ENCODE measurements at places on chromosomes 3 and 15.

- DNase-seq = no peak
Observed at GRCh38 chr3:153952091-153952490, 169.1 kb upstream of the ARHGEF26 start.

DNA sequence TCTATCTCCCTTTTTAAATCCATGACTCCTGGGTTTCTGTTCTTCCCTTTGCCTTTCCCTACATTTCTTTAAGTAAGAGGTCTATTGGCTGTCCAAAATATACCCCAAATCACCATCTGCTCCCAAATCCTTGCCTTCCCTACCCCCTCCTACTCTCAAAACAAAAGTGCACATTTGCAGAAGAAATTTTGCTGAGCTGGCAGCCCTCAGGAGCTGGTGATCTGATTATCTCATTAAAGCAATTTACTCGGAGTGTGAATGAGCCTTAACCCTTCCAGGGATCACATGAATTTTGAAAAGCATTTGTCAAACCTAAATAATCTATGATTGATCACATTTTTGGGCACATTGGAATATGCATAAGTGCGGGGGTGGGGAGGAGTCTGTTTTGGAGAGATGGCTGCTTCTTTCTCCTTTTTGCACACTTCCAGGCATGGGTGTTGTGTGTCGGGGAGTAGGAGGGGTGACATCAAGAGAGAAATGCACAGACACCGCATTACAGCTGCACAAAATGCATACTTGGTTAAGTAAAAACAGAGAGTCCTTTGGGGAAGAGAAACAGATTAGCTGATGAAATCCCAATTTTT is 892.6 kb downstream of the TUSC7 start:
- DNase-seq = no peak

DNA sequence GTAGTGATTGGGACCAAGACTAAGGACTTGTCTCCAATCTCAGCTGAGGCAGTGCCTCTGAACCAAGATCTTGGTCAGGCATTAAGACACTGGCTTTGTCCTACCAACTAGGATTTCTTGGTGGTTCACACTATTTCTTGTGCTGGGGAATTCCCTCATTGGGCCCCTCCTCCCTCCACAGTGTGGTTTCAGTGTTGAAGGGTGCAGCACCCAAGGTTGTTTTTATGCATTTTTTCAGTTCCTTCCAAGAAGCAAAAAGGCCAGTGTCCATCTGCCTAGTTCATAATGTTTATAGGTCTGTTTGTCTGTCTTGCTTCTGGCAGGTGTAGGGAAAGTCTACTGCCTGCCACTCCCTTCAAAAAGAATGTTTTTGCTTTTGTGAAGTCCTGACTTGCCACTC is 10.6 kb upstream of the ITPKA start:
- no peak for DNase-seq

GRCh38 chr3:82084824-82085223 is 323.4 kb upstream of the GBE1 start:
- no peak for DNase-seq

DNA sequence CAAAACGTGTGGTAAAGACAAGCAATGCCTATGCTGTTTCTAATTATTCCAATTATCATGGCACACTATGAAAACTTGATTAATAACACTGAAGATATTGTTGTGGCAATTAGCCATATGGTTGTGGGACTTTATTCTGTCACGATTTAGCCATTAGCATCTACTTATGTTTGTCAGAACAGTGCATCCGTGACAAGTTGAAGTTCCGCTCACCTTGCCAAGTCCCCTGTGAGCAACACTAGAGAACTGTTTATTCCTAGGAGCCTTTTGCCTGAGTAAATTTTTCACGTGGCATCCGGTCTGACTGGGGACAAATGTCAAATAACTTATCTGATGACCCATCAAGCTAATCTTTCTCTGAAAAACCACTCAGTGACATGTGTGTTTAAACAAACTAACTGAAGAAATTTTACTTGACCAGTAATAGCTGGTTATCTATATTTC is 403.3 kb downstream of the TBC1D5 start:
- DNase-seq = no peak

- DNase-seq = no peak
Observed at GRCh38 chr3:188207941-188208515, 54.1 kb downstream of the LPP start.

DNA sequence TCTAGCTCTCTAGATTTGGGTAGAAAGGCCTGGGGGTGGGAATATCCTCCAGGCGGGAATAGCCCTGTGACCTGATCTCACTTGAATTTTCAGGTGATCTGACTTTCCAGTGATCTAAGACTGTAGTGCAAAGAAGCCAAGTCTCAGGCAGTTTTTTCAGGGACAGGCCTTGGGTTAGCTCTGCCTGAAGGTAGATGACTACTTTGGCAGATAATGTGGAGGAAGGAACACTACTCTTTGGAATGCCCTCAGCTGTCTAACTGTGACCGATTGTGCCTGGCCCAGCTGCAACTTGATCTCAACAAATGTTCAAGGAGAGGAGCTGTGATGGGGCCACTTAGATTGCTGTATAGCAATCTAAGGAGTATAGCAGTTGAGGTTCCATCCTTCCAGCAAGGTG is 193.7 kb downstream of the TCF12 start:
- DNase-seq = no peak

GRCh38 chr15:38994310-38994709 is 429.7 kb upstream of the RASGRP1 start:
- DNase-seq = no peak

DNA sequence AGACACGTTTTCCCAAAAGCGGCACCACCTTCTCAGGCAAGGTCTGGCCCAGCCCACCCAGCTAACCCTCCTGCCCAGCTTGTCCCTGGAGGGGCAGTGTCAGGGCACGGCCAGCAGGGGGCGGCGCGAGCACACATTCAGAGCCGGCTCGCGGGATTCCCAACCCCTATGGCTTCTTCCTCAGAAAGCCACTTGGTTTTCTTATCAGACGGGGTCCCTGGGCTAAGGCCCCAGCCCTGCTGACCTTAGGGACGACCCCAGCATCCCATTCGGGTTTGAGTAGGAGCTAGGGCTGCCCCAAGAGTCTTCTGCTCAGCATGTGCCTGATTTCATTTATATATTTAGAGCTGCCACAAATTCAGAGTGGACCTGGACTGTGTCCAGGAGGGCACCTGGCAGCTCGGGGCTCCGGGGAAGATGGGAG is 14.5 kb downstream of the RLBP1 start:
- DNase-seq = peak; percentile 43

GRCh38 chr3:134754768-134755559 is 40.1 kb upstream of the EPHB1 start:
- no peak for DNase-seq

GRCh38 chr3:158483701-158484235 is 87.2 kb upstream of the MLF1 start:
- DNase-seq = no peak

- DNase-seq = no peak
Observed at GRCh38 chr15:69118089-69118488, 42.3 kb upstream of the GLCE start.

DNA sequence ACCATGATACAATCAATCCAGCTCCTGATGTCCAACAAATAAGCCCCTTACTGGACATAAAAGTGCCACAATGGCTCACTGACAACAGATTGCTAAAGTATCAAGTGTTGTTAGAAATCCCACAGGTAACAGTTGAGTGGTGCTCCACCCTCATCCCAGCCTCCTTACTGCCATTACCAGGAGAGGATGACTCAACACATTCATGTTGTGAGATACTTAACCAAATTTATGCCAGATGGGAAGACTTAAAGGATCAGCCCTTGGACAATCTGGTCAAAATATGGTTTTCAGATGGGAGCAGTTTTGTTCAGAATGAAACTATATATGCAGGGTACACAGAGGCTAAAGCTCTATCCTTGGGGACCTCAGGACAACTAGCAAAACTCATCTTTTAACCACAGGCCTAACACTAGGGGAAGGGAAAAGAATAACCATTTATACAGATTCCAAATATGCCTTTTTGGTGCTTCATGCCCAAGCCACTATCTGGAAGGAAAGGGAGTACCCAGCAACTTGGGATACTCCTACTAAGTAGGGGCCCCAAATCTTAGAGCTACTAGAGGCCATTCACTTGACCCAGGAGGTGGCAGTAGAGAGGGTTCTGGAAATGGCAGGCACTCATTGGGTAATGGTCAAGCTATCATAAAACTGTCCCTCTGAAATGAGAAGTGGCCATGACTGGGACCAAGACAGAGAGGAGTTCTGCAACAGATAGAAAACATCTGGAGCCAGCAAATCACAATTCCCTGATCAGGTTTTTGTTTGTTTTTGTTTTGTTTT is 6.9 kb upstream of the ZNF662 start:
- no peak for DNase-seq

Data from activated CD8-positive, alpha-beta memory T cell treated with anti-CD3 and anti-CD28 coated beads for 4 hours (primary cell).